Activated T-cell treated with anti-CD3 and anti-CD28 coated beads for 4 hours (primary cell): ENCODE measurements at places on chromosomes 4 and X.
A peak's percentile ranks its signal among the peaks of the same experiment; 100 is the strongest.

DNA sequence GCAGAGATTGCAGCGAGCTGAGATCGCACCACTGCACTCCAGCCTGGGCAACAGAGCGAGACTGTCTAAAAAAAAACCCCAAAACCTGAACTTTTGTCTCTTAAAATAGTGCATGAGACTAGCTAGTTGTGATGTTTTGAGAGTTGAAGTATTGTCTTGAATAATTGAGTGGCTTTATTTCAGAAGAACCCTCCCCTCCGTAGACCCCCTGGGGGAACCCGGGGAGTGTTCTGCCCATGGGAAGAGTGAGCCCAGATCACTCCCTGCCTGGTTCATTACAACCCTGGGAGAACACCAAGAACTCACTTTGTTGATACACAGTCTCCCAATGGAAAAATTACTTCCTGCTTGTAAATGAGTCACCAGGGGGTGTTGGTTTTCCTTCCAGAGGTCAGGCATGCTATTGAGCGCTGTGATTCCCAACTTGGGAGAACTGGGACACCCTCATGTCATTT is 65.3 kb upstream of the SHISA3 start:
- no peak for DNase-seq

- DNase-seq, result no peak
Observed at GRCh38 chr4:93779228-93779627, 49.3 kb upstream of the ATOH1 start.

GRCh38 chr4:122614621-122615020 is 6.2 kb downstream of the IL21 start:
- DNase-seq, result no peak

GRCh38 chr4:113248320-113248719 is 198.9 kb downstream of the ANK2 start:
- DNase-seq, result no peak

DNA sequence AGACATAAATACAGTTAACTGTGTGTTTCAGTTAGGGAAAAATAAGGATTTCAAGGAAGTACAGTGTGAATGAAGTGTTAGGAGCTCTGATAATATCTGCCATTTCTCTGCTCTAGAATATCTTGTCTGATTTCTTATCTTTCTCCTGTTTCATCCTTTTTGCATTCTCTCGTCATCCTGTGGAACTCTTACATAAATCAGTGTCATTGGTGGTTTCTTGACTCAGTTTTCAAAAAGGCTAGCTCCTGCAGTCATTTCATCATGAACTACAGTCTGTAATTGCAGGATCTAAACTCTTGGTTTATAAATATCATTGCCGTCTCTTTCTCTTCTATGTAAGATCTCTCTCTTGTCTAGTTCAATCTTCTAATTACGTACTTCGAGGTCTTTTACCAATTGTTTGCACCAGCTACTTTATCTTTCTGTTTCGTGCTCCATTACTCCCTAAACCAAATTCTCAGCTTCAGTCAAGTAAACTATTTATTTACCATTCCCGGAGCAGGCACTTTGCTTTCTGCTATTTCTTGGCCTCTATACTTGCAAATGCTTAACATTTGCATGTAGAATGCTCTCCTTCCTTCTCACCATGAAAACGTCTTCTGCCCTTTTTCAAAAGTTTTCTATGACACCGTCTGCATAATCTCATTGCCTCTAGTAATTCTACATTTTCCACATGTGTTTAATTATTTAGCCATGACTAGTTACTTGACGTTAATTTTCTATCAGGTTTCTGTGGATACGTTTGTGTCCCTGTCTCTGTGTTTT is 294.0 kb downstream of the TENM3 start:
- DNase-seq, result no peak

DNA sequence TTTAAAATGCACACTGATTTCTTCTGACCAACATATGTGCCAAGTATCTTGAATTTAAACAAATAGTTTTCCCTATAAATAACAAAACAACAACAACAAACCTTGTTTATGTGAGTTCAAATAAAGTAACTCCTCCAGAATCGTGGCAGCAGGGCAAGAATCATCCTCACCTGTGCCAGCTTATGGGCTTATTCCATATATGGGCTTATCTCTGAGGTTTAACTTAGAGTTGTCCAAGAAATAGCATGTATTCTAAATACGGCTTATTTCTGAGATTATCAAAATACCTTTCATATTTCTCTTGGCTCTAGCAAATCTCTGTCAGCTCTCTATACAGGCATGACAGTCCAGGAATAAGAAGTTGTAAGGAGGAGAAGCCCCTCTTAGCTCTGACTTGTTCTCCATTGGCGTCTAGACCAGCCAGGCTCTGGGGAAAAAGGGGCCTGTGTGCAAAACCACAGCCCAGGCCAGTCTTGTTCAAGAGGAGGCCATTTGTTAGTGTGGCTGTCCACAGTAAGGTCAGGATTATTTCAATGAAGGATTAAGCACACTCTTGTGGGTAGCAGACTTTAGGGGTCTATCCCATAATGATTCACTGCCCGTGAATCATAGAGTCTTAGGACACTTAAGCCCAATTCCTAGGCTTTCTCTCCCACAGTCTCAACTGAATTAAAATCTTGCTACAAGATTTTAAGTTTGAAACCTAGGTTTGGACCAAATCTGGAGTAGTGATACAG is 63.2 kb downstream of the FRAS1 start:
- DNase-seq, result no peak

- DNase-seq, result no peak
Observed at GRCh38 chr4:153560908-153561307, 94.7 kb downstream of the TMEM131L start.

DNA sequence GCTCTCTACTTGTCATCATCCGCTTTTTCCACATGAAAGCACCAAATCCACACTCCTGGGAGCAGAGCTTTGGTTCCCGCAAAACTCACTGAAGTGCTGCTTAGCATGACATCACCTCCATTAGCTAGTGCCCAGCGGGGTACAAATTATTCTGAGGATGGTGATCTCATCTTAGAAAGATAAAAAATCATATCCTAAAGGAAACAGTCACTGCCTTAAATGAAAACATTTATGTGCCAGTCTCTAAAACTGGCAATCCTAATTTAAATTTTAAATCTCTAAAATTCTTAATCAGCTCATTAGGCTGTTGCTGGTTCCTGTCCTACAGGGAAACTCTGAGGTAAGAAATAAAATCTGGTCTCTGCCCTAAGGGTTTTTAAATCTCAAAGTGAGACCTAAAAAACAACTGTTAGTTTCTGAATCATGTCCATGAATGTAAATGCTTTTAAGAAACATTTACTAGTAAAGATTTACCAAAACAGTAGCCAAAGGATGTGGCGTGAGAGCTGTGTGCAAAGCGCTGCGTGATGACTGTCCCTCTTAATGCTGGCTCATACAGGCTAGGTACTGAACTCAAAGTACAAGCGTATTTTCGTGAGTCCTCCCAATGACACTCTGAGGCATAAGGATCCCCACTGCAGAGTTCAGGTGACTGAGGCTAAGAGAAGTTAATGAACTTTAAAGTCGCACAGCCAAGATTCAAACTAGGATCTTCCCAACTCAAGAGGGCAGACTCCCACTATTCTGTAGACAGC is 4.5 kb downstream of the CASP3 start:
- no peak for DNase-seq

DNA sequence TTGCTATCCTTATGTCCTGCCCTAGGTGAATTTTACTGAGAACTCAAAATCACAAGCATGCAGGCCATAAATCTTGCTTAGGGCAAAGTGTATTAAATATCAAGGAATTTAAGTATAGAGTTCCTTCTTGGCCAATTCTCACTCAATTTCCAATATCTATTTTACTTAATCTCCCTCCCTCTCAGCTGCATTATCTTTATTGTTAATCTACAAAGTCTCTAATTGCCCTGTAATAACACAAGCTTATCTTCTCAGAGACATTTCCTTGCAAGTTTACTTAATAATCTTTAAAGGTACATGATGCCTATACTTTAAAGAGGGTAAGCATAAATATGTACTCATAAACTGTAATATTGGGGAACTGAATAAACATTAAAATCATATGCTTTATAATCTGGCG is 26.9 kb upstream of the MAOB start:
- no peak for DNase-seq

GRCh38 chr4:183765251-183765911 is 106.3 kb downstream of the TRAPPC11 start:
- DNase-seq, result no peak

GRCh38 chr4:2295500-2295899 is 33.6 kb upstream of the MXD4 start:
- no peak for DNase-seq

DNA sequence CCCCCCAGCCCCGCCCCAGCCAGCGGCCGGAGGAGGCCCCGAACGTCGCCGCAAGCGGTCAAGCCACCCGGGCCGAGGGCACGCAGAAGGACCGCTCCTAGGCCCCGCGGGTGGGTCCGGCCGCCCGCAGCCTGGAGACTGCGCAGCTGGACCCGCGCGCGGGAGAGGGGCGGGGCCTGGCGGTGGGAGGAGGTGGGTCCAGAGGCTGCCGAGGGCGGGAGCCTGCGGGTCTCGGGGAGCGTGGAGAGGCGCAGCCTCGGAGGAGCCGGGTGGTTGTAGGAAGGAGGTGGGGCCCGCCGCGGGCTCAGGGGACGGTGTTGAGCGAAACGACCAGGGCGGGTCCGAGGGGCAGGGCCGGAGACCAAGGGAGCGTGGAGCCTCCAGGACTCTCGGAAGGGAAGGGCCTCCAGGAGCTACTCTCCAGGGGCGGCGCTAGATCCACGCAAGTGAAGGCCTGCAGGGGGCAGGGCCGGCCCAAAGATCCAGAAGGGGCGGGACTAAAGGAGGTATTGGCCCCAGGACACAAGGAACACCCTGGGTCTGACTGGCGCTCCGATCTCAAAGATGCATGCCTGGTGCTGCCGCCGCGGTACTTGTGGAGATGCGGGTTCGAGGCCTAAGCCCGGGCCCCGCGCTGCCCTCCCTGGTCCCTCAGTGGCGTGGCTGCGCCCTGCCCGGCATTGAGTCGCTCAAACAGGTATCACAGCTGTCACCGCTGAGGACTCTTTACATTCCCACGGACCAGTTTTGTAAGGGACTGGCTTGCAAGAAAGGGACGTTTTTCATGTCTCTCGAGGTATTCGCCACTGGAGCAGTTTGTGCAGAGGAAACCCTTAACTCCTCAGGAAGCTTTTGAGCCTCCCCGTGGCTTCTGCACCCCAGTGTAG is 5.9 kb downstream of the TIMM17B start:
- peak; percentile 56 for DNase-seq

- no peak for DNase-seq
Observed at GRCh38 chr4:180152831-180153230, 2090.4 kb upstream of the TENM3 start.
